Kidney (tissue), 22 donors: ENCODE measurements at places on chromosomes 1 and 21. TPM values are rescaled to one million over a fixed set of nuclear protein-coding genes. Genes with fewer than 3 reads are reported as not detected.

- no peak for DNase-seq
- no peaks in the 10 kb centered on the region for H3K36me3 ChIP-seq
- H3K27ac ChIP-seq: no peak overlapping the region
- no peaks in the 10 kb centered on the region for H3K27me3 ChIP-seq
- no peaks in the 10 kb centered on the region for H3K4me1 ChIP-seq
Measured at GRCh38 chr1:186487163-186487562, 26.2 kb upstream of the PDC start.

- no peaks in the 10 kb centered on the region for H3K27me3 ChIP-seq
- H3K27ac ChIP-seq: no peak overlapping the region
- no peaks in the 10 kb centered on the region for H3K4me1 ChIP-seq
- H3K36me3 ChIP-seq: no peaks in the 10 kb centered on the region
- H3K4me3 ChIP-seq: no peak overlapping the region
Measured at GRCh38 chr1:162918151-162918754, 57.3 kb upstream of the CCDC190 start.

Gene BRDT
- not detected for total RNA-seq

Gene VANGL2
- total RNA-seq: 8.1 TPM

Gene SPRR3
- total RNA-seq: not detected
